Amygdala (tissue), 56 donors: ENCODE measurements at places on chromosomes 6 and 20.

- DNase-seq, result no peak
Measured at GRCh38 chr6:20433321-20433720, 31.6 kb downstream of the E2F3 start.

DNA sequence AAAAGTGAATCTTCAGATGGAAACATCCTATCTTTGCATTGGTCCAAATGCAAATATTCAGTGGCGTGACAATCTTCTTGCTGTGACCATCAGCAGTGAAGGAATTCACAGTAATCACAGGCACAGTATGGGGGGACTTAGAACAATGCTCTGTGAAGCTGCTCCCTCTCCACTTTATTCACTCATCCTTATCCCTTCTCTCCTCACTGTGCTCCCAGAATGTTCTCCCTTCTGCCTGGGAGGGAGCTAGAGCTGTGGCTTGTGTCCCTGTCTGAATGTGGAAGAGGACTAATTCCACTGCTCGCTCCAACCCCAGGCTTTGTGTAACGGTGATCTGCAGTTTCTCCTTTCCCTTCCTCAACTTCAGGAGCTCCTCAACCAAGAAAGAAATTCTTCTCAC lies 243.7 kb downstream of the ALDH8A1 start:
- DNase-seq, result no peak

DNA sequence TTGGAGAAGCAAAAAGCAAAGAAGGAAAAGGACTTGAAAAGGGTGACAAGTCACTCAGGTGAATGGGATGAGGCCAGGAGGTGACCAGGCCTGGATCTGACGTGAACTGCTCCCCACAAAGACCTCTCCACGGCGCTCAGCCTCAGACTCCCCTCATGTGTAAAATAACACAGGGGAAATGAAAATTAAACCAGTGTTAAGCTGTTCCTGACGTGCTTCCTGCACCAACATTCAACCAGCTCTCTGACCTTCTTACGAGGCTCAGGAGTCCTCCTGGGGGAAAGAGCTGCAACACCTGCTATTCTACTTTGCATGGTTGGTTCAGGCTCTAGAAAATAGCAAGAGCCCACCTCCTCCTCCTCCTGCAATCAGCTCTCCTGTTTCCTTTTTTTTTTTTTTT lies 256.7 kb downstream of the ATXN1 start:
- DNase-seq, result no peak

DNA sequence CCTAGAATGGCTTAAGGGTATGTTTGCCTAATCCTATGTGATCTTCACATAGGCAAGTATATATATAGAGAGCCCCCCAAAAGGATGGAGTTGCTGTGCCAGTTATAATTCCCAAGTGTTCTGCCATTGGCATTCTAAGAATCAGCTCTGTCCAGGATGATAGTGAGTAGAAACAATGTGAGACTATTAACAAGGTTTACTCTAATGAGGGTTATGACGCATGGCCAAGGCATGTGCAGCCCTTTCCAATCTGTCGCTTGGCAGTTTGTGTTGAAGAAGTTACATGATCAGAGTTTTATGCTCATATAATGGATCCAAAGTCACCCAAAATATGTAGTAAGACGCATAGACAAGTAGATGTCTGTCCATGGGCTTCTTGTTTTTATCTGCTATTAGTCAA lies 33.6 kb downstream of the VGLL2 start:
- no peak for DNase-seq

- DNase-seq, result no peak
Measured at GRCh38 chr6:28789553-28790083, 134.2 kb downstream of the TRIM27 start.

DNA sequence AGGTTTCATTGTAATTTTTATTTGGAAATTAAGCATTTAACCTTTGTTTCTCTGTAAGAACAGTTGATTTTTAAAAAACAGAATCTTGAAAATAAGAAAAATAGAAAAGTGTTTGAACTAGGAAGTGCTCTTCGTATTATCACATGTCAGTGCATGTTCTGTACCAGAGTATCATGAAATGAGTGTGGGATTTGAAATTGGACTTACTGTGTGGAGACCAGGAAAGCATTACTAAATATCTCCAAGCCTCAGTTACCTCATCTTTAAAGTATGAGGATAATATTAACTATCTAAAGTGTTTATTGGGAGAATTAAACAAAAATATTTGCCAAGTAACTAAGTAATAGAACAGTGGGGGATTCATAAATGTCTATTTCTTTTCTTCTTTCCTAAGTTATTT lies 156.9 kb upstream of the FLRT3 start:
- DNase-seq, result no peak

GRCh38 chr6:37261198-37261597 lies 3.3 kb upstream of the TMEM217 start:
- DNase-seq, result no peak

DNA sequence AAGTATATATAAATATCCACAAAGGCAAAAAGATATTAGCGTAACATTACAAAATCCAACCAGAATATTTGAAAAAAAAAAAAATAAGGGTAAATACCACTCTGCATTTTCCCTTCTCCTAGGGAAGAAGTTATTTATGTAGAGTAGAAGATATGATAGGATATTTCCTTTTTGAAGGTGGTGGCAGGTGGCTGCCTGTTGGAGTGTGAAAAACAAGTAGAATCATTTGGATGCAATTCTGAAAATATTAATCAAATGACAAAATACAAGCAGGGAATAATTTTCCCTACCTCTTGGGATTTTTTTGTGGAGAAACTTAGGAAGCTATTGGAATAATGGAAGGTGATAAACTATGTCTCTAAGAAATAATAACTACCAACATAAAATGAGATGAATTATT lies 62.5 kb upstream of the OGFRL1 start:
- DNase-seq, result no peak

- DNase-seq, result no peak
Measured at GRCh38 chr6:7204726-7205125, 97.0 kb downstream of the RREB1 start.
